ENCODE measurements at places on chromosomes 4 and X. TPM values are rescaled to one million over a fixed set of nuclear protein-coding genes. Genes with fewer than 3 reads are reported as not detected.

Gene NHSL2
- total RNA-seq: 1.5 TPM

Gene FBXL5
- total RNA-seq: 102 TPM

Gene P2RY4
- not detected for total RNA-seq

Gene HTR2C
- not detected for total RNA-seq

Gene GAGE12F
- total RNA-seq: not detected

Gene FGF5
- 33.6 TPM for total RNA-seq

Gene RPL39
- 8,365 TPM for total RNA-seq

Data from smooth muscle cell of the umbilical artery (primary cell).